ENCODE measurements at places on chromosomes 12 and 14.

DNA sequence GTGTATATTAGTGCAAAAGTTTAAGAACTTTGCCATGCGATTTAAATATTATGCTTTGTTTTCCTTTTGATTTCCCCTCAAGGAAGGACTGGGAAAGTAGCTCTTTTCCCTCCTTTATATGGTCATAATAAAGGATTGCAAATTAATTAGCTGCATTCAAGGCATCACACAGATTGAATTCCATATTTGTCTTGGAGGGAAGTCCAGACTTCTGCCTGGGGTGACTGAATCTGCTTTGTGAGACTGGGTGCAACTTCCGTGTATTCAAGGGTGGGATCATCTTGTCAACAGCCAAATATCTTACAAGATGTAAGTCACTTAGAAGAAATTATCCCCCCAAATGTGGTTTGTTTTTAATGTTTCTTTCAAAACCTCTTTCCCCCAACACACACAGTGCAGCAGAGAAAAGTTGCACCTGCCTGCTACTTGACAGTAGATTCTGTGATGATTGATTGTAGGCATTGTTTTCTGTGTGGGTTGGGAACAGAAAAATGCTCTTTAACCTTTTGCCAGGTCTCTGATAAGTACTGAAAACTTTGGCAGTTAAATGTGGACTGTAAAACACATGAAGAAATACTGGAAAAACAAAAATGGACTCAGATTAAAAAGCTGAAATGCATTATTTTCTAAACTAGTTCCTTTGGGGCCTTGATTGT lies 28.4 kb downstream of the STK38L start:
- peak; percentile 4 for DNase-seq

DNA sequence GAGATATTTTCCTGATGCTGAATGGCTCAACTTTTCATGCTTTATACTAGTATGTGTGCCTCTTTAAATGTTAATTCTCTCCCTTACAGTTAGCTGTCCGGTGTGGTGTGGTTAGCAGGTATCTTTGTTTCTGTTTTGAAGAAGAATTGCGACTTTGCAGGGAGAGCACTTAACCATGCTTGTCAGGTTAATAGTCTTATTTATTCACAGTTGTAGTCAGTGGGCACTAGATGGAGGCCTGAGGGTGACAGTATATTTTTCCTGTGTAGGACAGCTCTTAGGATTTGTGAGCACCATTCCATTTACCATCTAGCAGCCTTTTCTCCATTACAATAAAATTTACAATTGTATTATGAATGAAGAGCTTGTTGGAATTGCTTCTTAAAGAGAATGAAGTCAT lies 34.9 kb downstream of the PDE3A start:
- no peak for DNase-seq

- DNase-seq = no peak
Measured at GRCh38 chr12:104290320-104290719, 13.2 kb upstream of the EID3 start.

GRCh38 chr14:92397150-92397952 lies 74.4 kb downstream of the SLC24A4 start:
- no peak for DNase-seq

GRCh38 chr14:84404246-84404645 lies 1125.7 kb upstream of the FLRT2 start:
- DNase-seq = no peak

GRCh38 chr14:95652690-95653089 lies 33.5 kb upstream of the TCL1B start:
- DNase-seq = no peak

DNA sequence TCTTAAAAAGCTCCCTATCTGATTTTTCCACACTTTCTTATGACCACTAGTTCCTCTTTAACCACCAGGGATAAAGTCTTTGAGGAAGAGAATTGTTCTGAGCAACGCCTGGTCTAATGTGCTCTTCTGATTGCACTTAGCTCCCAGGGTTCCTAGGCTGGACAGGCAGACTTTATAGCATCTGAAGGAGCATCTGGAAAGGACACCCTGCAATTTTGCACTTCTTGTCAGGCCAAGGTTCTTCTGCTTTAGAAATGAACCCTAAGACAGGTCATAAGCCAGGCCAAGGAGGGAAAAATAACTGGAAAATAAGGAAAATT lies 126.3 kb downstream of the KTN1 start:
- no peak for DNase-seq

DNA sequence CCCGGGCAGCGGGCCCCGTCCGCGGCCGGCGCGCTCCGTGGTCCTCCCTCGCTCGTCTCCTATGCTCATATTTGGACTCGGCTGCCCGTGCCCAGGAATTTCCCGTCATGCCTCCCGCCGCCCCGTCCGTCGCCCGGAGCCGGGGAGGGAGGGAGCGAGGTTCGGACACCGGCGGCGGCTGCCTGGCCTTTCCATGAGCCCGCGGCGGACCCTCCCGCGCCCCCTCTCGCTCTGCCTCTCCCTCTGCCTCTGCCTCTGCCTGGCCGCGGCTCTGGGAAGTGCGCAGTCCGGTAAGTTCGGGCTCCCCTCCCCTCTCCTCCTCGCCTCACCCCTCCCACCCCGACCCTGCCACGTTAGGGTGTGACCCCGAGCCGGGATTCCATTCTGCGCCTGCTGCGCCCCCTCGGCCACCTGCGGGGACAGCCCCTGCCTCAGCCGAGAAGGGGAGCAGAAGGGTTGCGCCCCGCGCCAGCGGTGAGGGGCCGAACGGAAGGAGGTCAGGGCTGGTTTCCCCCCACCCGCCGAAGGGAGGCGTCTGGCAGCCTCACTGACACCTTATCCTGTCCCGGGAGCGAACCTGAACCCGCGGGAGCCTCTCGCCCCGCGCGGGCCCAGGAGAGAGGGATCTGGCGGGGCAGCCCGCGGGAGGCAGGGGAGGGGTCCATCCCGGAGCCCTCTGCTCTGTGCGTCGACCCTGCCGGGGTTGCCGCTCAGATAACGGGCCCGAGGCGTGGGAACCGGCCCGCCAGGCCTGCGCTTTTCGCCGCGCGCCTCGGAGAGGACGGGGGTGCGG lies at the start of gene MSRB3:
TSS of gene MSRB3 (plus strand) at position 108 of the 793 bp plus-strand sequence. CDS start 29,897 bp downstream, outside the sequence.
- DNase-seq = no peak

GRCh38 chr12:87381742-87382141 lies 647.5 kb downstream of the C12orf50 start:
- DNase-seq = no peak

GRCh38 chr14:49926803-49927202 lies 33.9 kb downstream of the ARF6 start:
- DNase-seq = no peak

GRCh38 chr14:51331486-51332367 lies 91.7 kb downstream of the TMX1 start:
- DNase-seq = no peak

- peak; percentile 0 for DNase-seq
Measured at GRCh38 chr12:10612984-10613348, 443 bp downstream of the MAGOHB start.

DNA sequence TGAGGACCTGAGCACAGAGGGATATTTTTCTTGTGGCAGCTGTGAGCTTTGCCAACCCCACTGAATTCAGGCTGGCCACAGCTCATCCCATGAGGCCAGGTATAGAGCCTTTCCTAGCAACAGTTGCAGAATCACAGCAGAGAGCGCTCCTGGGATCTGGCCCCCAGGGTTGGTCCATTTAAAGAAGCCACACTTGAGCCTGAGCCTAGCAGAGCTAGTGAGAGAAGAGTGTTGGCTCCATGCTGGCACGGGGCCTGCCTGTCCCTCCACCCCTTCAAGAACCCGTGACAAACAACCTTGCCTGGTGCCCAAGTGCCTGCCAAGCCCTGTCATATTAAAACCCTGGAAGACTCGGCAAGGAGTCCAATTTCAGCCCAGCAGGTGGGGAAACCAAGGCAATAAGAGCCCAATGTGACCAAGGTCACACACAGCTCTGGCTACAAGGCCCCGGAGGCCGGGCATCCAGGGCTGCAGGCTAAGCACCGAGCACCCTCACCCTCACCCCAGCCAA lies 91.6 kb downstream of the LRRC74A start:
- peak; percentile 90 for DNase-seq

- DNase-seq = no peak
Measured at GRCh38 chr12:5186715-5187114, 143.0 kb downstream of the KCNA5 start.

DNA sequence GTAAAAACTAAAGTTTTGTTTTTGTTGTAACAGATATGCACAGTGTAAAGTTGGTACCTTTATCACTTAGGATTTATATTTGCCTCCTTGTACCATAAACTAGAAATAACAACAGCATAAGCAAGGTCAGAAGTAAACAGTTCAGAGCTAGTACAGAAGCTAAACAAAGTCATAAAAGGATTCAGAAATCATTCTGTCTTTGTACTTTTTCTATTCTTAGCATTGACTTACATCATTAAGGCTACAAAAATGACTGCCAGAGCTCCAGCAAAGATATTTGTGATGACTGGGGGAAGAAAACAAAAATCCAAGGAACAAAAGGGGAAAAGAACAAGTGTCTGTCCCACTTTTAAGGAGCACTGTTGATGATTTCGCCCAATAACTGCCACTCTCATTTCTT lies 347.2 kb downstream of the CCDC91 start:
- DNase-seq = no peak

DNA sequence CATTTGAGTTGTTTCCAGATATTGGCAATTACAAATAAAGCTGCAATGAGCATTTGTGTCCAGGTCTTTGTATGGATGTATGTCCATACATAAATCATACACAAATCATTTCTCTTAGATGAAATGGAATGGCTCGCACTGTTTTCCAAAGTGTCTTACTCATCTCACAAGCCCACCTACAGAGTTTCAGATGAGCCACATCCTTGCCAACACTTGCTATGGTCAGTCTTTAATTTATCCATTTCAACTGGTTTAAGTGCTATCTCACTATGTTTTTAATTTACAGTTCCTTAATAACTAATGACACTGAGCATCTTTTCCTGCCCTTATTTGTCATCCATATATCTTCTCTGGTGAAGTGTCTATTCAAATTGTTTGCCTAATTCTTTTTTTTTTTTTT lies 132.9 kb upstream of the DIO3 start:
- no peak for DNase-seq

DNA sequence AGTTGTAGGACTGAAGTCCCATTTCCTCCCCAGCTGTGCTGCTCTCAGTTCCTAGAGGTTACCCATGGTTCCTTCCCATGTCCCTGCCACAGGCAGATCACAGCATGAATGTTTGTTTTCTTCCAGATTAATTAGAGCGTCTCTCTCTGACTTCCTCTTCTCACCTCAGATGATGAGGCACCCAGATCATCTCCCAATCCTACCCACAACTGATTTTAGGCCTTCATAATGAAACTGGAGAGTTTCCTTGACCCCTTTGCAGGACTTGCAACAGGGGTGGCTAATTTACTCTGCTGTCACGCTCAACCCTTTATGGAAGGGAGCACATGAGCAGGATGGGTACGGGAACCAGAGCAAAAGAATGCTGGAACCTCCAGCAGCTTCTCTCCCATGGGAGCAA lies 32.1 kb upstream of the TXNRD1 start:
- no peak for DNase-seq

DNA sequence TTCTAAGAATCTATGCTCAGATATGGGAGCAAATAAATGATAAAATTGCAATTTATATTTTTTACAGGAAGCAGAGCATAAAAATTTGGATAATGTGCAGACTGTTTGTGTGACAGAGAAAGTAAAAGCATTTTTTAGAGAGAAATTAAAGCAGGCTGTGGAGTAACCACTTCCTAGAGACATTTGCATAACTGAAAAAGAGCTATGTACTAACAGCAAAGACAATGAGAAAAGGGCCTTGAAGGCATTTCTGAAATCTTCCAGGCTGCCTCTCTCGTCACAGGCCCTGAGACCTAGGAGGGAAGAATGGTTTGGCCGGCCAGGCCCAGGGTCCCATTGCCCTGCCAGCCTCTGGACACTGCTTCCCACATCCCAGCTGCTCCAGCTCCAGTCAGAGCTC lies 247.2 kb downstream of the ALX1 start:
- no peak for DNase-seq

DNA sequence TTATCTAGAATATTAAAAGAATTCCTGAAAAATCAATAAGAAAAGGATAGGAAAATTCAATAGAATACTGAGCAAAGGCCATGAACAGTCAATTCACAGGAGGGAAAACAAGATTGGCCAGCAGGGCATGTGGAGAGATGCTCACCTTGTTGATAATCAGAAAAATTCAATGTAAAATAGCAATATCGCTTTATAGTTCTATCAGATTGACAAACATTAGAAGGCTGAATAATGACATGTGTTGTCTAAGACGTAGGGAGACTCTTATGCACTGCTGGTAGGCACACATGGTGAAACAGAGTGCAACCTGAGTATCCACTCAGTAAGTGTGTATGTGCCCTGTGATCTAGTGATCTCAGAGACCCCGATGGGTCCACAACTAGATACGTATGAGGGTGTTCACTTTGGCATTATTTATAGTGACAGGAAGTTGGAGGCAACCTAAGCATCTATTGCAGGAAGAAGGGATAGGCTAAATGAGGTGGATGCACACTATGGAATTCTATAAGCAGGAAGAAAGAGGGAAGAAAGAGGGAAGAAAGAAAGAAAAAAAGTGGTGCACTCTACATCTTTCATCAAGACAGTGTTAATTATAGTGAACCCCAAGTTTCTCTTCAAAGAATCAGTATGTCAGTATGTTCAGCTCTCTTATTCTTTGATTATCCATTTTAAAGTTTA lies 3.8 kb upstream of the ANKRD33 start:
- no peak for DNase-seq

- DNase-seq = no peak
Measured at GRCh38 chr12:38102197-38102596, 214.4 kb upstream of the ALG10B start.

GRCh38 chr12:42794806-42795205 lies 205.3 kb upstream of the PRICKLE1 start:
- DNase-seq = no peak

GRCh38 chr12:58850826-58851225 lies 69.5 kb downstream of the LRIG3 start:
- no peak for DNase-seq

DNA sequence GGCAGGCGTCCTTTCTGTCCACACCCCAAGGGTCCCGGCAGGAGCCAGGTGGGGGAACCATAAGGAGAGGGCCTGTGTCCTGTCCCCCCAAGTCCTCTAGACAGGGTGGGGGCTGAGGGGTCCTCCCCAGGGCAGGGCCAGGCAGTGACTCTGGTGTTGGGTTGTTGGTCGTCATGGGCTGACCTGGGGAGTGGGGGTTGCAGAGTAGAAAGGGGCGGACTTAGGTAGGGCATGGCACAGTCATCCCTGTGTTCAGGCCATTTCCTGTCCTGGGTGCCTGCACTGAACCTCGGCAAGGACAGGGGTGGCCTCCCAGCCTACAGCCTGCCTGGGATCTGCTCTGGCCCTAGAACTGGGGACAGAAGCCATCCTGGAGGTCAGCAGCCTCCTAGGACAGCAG lies 356.2 kb downstream of the TMEM121 start:
- DNase-seq = no peak

GRCh38 chr12:71472441-71472911 lies 32.9 kb downstream of the LGR5 start:
- no peak for DNase-seq

- DNase-seq = no peak
Measured at GRCh38 chr14:24925771-24926374, 124.1 kb downstream of the STXBP6 start.
